ENCODE measurements at places on chromosomes 7 and 10.

DNA sequence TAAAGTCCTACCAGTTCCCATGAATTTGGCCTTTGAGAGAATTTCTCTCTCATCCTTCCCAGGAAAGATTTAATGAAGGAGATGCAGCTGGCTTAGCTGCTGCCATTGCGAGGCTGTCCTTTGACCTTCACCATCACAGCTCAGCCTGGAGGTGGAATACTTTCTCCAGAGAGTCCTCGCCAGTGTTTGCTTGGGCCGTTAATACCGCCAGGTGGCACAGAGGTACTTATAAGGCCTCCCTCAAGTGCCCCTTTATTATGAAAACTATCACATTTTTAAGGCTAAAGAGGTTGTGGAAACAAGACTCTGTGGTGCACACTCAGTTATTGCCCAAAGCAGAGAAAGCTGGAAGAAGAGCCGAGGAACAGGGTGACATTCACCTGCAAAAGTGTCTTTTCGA lies 330.6 kb downstream of the CCSER2 start:
- no peak for DNase-seq

- DNase-seq = no peak
Observed at GRCh38 chr7:12062062-12062461, 149.0 kb upstream of the TMEM106B start.

DNA sequence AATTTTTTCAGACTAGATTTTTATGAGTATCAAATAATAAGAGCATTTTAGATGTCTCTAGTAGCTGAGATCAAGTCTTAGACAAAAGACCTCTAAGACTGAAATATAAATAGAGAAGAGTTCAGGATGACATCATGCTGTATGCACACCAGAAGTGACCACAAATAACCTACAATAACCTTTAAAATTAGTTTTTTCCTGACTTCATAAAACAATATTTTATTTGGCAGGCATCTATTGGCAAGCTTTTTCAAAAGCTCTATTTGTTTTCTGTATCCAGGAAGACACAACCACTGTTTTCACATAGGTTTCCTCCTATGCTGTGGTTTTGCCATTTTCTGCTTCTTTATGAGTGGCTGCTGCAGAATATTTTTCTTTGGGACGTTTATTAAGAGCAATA lies 359.1 kb downstream of the CRPPA start:
- DNase-seq = peak; percentile 54

GRCh38 chr10:72449941-72450441 lies 95.3 kb upstream of the DNAJB12 start:
- no peak for DNase-seq

- no peak for DNase-seq
Observed at GRCh38 chr7:72444026-72444776, 32.1 kb upstream of the CALN1 start.

- no peak for DNase-seq
Observed at GRCh38 chr7:7957513-7957912, 11.1 kb upstream of the GLCCI1 start.

GRCh38 chr10:126519992-126520391 lies 131.7 kb upstream of the ADAM12 start:
- DNase-seq = no peak

DNA sequence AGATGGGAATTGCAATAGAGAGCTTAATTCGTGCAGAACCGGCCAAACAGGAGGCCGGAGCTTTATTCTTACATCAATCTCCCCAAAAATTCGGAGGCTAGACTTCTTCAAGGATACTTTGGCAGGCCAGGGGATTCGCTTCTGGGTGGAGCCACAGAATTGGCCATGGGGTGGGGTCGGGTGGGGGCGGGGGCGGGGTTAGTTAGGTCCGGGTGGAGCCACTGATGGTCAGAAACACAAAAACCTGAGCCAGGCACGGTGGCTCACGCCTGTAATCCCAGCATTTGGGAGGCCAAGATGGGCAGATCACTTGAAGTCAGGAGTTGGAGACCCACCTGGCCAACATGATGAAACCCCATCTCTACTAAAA lies 87.5 kb downstream of the SEPTIN14 start:
- DNase-seq = no peak

DNA sequence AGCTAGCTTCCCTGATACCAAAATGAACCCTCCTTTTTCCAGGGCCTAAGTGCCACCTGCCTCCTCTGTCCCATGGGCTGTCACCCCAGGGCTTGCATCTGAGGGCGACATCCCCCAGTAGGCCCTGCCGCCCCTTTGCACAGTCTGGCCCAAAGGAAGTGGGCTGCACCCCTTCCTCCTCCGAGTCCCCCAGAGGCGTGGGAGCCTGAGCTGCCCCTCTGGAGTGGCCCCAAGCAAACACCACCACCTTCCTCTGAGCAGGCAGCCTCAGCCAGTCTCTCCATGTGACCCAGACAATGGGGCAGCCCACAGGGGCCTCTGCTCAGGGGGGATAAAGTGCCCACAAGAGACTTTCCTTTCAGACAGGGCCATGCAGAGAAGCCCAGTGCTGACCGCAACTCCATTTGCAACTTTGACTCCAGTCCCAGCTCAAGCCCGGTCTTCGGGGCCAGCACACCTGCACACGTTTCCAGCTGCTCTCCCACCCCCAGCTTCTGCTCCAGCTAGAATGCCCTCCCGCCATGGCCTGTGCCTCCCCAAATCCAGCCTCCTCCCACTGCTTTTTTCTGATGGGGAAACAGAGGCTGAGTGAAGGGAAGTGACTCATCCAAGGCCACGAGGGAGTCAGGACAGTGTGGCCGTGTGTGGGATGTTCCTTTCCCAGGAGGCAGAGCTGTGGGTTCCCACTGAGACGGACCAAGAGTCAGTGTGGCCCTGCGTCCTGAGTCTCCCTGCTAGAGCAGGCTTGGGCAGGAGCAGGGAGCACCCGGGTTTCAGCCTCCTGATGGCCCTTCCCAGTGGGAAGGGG lies 111.9 kb downstream of the ZMIZ1 start:
- no peak for DNase-seq

DNA sequence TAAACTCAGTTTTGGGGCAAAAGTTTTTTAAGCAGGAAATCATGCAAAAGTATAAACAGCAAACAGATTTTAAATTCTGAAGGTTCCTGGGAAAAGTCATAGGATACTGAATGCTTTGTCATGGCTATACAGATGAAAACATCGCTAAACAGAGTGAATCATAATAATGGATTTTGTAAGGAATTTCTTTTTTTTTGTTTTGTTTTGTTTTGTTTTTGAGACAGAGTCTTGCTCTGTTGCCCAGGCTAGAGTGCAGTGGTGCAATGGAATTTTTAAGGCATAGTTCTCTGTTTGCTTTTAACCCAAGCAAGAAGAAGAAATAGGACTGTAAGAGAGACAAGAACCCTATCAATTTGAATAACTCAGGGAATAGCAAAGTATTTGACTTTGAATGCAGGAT lies 285.3 kb downstream of the NRG3 start:
- no peak for DNase-seq

GRCh38 chr7:46386428-46387399 lies 465.6 kb upstream of the IGFBP3 start:
- DNase-seq = no peak

DNA sequence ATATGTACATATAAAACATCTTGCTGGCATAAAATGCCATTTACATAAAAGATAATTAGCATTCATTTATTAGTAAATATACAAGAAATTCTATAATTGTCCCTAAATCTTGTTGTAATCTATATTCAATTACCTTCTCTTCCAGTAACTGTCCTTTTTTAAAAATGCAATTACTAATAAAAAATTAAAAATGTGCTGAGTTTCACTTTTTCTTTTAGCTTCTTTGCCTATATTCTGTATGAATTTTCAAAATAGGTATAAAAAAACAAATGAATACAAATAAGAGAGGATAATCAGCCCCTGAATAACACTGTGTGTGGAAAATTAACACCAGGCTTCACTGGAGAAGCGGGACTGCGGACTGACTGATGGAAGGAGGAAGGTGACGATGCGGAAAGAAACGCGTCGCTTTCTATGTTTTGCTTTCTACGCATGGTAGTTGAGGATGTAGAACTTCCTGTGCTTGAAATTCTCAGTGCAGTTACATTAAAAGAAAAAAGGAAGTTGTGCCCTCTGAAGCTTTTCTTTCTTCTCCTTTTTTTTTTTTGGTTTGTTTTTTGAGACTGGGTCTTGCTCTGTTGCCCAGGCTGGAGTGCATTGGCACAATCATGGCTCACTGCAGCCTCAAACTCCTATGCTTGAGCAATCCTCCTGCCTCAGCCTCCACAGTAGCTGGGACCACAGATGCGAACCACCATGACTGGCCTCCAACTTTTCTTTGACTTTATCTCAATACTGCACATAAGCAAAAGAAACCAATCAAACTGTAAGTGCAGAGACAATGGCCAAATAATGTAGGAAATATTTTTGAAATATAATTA lies 7.4 kb upstream of the ZMYND11 start:
- DNase-seq = no peak

GRCh38 chr10:122083478-122084025 lies 94.6 kb downstream of the TACC2 start:
- no peak for DNase-seq

GRCh38 chr7:137734221-137734620 lies 112.6 kb downstream of the DGKI start:
- no peak for DNase-seq

- peak; percentile 50 for DNase-seq
Observed at GRCh38 chr7:155066417-155066950, 3.6 kb upstream of the HTR5A start.

DNA sequence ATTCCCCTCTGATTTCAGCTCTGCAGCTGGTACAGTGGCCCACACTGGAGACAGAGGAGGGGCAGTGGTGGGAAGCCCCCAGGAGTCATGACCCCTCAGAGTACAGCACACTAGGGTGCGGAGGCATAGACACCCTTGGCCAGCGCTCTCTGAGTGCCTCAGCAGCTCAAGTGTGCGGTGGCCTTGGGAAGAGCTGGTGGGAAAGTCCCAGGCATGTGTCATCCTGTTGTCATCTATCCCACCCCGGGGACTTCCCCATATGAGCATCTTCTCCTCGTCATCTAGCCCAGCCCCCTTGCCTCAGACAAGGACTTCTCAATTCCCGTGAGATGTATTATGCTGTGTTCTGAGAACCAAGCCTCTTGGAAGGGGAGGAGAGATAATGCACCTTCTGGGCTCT lies 15.6 kb upstream of the PPIF start:
- DNase-seq = peak; percentile 75

DNA sequence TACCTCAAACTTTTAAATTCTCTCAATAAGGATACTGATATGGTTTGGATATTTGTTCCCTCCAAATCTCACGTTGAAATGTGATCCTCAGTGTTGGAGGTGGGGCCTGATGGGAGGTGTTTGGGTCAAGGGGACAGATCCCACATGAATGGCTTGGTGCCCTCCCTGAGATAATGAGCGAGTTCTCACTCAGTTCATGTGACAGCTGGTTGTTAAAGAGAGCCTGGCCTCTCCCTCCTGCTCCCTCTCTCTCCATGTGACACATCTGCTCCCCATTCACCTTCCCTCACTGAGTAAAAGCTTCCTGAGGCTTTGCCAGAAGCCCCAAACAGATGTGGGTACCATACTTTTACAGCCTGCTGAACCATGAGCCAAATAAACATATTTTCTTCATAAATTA lies 19.2 kb downstream of the ABCB4 start:
- DNase-seq = no peak

DNA sequence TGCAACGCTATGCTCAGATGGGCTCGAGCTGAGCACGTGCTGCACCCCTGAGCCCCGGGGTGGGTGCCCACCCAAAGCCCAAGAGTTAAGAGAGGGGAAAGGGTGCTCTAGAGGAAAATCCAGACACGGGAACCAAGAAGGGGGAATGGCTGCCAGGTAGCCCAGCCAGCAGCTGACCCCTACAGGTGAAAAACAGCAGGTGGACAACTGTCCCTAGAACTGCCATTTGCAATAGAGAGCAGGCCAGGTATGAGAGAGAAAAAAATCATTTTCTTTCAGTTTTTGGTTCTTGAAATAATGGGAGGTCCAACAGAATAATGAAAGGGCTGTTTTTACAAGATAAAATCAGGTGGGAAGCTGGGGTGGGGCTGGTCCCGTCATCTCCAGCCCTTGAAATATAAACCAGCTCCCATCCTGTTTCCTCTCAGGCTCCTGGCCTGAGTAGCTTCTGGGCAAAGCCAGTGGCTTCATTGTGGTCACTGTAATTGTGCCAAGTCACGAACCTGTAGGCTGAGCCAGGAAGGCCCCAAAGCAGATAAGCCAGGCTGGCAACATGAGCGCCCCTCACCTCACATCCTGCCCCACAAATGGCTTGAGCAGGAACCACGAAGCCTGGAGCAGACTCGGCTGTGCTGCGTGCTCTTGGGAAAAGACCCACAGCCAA lies 257.8 kb downstream of the SNX10 start:
- DNase-seq = no peak

GRCh38 chr7:18444826-18445225 lies 50.7 kb upstream of the HDAC9 start:
- no peak for DNase-seq

DNA sequence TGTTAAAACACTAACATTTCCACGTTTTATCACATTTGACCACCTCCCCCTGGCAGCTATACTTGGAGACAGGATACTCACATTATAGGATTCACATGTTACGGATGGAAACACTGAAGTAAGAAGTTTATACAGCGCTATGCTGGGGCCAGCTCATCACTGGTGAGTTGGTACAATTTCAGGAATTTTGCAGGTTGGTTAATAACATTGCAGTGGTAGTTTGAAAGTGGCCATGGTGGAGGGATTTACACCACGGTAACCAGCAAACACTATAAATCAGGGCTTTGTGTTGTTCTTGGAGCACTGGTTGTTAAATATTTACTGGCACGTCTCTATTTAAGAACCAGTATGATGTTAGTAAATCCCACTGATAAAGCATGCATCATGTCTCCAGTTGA lies 174.0 kb downstream of the GFRA1 start:
- peak; percentile 22 for DNase-seq

- DNase-seq = no peak
Observed at GRCh38 chr7:149682038-149682437, 91.3 kb downstream of the ZNF467 start.

DNA sequence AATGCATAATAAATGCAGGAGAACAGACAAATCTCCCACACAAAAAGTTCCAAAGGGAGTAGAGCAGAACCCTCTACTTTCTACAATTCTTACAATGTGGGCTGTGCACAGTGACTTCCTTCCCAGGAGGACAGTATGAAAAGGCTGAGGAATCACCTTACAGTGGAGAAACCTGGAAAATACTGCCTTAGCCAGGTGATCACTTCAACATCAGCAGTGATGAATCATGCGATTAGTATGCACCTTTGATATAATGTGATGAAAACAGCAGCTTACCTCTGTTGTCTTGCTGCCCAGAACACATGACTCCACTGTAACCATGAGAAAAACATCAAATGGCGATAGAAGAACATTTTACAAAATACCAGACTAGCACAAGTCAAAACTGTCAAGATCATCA lies 329.7 kb upstream of the POM121L12 start:
- no peak for DNase-seq

- DNase-seq = no peak
Observed at GRCh38 chr7:92835851-92836488, 403 bp downstream of the CDK6 start.

Measured in GM04504 (cell line).